Fibroblast of skin of right biceps (primary cell): ENCODE measurements at places on chromosomes 3 and 15.

DNA sequence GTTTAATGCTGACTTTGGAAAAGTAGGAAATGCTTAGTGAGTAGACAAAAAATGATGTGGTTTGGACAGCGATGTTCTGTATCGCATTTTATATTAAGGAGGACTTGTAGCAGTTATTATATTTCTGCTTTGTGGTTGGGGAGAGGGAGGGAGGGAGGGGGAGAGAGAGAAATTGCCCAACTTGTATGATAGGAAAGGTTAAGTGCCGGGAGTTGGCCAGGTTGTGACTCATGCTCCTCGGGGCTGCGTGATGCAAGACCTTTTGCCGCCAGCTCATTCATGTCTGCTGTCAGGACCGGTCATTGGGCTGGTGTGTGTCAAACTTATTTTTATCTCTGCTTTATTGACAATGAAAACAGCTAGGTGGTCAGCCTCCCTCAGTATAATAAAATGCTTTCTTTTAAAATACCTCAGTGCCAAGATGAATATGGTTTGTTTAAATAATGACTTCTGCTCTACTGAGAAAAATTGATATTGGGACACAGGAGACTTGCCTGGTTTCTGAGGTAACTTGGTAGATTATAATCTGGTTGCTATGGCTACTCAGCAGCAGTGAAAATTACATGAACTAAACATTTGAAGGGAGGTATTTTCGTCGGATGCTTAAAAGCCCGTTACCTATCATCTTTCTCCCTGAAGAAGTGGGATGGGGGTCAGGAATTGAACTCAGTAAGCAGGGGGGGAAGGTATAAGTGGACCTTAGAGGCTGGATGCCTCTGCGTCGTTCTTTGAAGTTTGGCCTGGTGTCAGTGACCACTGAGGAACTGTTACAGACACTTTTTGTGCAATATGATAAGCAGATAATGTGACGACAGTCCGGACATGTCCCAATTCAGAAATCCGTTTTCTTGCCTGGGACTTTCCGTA lies 90.7 kb downstream of the FNDC3B start:
- DNase-seq = peak; percentile 99

DNA sequence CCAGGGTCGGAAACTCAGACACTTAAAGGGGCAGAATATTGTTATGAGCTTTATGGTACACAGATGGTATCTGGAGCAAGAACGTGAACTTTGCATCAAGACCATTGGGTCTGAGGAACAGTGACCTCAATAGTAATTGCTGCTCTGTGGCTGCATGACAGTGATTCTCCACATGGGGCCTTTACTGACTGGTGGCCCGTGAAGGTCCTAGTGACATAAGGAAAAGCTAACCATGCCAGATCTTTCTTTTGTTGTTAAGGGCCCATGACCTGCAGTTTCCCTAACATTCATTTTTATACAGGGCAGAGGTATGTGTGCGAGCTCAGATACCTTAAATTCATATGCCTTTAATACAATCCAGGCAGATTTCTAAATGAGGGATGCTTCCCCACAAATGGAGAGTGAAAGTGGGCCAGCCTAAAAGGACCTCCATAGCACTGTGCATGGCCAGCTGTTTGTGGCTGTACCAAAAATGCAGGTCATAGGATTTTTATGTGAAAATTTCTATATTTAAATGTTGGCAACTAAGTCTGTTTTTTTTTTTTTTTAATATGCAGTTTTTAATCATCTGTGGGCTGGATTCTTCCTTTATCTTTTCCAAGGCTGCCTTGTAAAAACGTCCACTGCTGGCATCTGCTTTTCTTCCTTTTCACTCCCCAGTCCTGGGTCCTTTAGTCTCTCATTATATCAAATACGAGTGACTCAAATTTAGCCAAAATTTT lies 188.0 kb upstream of the IL12A start:
- no peak for DNase-seq

DNA sequence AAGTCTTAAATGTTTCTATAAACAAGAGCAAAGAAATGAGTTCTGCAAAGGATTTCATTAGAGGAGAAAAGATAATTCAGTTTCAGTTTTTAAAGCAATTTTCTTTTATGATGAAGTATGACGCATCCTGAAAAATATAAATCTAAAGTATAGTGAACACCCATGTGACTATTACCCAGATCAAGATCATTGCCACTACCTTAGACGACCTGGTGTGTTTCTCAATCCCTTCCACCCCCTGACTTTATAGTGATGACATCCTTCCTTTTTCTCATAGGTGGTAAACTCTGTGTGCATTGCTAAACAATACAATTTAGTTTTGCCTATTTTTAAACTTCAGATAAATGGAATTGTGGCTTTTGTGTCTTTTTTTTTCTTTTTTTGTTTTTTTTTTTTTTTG lies 8.4 kb downstream of the STT3B start:
- DNase-seq = no peak

GRCh38 chr3:78830470-78830869 lies 937.3 kb downstream of the ROBO1 start:
- DNase-seq = no peak

- DNase-seq = no peak
These were observed 21.4 kb downstream of the STAG1 start for GRCh38 chr3:136730595-136731273.

DNA sequence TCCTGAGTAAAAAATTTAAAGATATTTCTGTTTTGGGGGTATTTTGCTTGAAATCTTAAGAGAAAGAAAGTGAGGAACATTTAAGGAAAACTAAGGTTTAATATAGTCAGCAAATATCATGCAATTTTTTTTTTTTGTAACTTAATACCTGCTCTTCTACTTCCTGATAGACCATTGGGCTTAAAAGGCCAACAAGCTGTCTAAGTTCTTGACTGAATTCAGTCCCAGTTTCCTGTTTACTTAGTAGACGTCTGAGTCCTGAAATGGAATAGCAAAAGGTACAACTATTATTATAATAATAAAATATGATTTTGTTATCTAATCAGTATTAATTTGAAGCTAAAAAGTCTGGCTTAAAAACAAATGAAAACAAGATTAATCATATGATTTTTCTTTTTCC lies 37.9 kb downstream of the IQCB1 start:
- DNase-seq = no peak

DNA sequence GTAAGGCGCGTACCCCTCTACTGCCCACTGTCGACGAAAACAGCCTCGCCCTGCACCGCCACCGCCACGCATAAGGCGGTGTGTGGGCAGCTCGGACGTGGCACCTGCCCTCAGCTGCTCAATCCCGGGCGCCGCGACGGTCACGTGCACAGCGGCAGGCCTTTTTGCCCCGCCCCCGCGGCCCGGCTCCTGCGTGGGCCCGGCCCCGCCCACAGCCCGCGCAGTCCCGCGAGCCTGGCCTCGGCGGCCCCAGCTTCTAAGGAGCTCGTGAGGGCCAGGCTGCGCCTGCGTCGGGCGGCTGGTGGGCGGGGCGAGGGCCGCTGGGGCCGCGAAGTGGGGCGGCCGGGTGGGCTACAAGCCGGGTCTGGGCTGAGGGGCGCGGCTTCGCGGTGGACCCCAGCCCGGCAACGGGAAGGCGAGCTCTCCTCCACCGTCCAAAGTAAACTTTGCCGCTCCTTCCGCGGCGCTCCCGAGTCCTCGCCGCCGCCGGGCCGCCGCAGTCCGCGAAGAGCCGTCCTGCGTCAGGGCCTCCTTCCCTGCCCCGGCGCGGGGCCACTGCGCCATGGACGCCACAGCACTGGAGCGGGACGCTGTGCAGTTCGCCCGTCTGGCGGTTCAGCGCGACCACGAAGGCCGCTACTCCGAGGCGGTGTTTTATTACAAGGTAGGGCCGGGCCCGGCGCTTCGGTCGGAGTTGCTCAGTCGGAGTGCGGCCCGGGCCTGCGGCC lies at the start of gene CAPN7:
Gene CAPN7, plus strand, starts transcription at position 313 of the 728 bp plus-strand sequence. Its CDS starts 250 bp downstream, at position 563.
- DNase-seq = peak; percentile 93

- peak; percentile 67 for DNase-seq
These were observed 6.7 kb downstream of the EPHA3 start for GRCh38 chr3:89113893-89114840.

GRCh38 chr15:73564255-73564654 lies 68.9 kb downstream of the NPTN start:
- DNase-seq = peak; percentile 50

DNA sequence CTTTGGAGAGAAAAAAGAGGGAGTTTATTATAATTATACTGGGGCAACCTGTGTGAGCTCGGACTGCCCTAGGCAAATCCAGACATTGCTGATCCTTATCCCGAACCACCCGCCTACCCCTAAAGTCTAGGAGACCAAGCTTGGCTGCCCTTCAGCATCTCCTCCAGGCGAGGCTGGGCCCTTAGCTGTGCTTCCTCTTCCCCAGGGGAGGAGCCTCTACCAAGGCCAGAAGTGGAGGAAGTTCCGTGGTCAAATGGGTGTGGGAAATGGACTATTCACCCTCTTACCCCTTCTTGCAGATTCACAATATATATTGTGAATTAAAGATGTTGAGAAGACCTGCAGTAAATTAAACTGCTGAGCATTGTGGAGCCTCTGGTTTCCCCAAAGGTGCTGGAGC lies 158.3 kb upstream of the HES1 start:
- no peak for DNase-seq

DNA sequence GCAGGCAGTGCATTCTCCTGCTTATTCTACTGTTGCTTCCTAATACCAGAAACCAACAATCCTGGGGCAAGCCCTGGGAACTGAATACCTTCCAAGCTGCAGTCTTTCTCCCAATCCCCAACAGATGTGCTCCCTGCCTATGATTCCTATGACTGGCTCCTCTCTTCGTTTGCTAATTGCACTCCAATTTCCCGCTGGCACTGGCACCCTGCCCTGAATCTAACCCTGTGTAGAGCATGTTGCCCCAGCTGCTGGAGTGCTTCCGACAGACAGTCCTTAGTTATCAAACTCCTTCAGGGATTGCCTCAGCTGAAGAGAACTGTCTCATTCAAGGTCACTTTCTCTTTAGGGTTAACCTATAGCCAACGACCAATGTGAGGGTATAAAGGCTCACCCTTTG lies 214.1 kb downstream of the NECTIN3 start:
- no peak for DNase-seq

- DNase-seq = peak; percentile 79
These were observed 622.5 kb downstream of the TBL1XR1 start for GRCh38 chr3:176574786-176575185.

GRCh38 chr15:40845511-40846284 lies 1.9 kb downstream of the SPINT1 start:
- no peak for DNase-seq

DNA sequence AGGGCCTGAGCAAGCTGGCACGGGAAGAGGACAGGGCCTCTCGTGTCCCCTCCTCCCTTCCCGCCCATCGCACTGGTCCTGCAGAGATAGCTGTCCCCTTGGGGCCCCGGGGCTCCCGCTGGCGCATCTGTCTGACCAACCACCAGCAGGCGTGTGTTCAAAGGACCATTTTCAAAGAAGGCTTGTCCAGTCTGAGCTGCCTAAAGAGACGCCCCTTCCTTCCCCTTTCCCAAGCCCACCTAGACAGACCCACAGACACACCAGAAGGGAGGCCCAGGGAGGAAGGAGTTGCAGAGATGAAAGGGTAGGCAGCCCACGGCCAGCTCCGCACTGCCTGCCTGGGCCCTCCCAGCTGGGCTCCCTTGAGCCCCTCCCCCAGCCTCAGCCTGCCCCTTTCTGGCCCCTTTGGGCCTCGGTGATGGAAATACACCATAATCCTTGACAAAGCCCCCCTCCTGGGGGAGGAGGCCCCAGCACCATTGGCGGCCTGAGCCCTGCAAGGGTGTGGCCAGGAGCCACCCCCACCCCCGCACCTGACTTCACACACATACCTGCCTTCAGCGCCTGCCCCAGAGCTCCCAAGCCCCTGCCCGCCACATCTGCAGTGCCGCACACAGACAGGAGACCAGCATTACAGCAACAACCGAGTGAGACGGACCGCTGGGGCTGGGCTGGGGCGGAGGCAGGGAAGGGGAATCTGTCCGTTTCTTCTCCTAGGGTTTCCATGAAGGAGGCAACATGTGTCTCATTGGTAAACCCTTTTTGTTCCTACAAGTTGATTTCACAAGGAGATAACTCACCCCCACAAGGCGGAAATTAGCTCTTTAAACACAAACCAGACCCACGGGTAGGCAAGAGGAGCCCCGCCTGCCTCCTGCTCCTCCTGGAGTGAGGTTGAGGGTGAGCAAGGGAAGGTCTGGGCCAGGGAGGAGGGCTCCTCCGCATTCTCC lies at the start of gene STRA6:
Gene STRA6, minus strand, starts transcription at position 336 of the 950 bp plus-strand sequence. CDS start 520 bp downstream, outside the sequence.
- DNase-seq = peak; percentile 82

- no peak for DNase-seq
These were observed 23.0 kb upstream of the RETNLB start for GRCh38 chr3:108780235-108780634.

GRCh38 chr15:26630857-26631256 lies 142.0 kb downstream of the GABRB3 start:
- no peak for DNase-seq

GRCh38 chr15:80480909-80481308 lies 76.7 kb downstream of the ARNT2 start:
- DNase-seq = peak; percentile 99

- DNase-seq = no peak
These were observed 25.9 kb upstream of the SLC41A3 start for GRCh38 chr3:126109880-126110235.

DNA sequence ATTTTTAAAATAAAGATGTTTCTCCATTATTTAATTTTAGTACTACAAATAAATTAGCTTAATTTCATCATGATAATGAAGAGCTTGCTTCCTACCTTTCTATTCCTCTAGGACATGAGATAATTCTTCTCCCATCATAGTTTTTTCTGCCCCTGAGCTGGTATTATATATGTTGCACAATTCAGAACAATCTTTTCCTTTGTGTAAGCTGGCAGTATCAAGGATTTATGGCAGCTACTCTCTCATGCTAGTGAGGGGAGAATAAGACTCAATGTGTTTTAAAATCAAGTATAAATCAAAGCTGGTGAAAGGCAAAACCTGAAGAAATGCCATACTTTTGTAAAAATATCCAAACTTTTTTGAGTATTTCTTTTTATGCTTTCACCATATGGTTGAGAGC lies 1405.3 kb downstream of the SI start:
- DNase-seq = no peak

GRCh38 chr3:13727890-13728289 lies 152.0 kb downstream of the WNT7A start:
- DNase-seq = no peak

GRCh38 chr3:192835818-192836815 lies 81.5 kb downstream of the MB21D2 start:
- peak; percentile 84 for DNase-seq

DNA sequence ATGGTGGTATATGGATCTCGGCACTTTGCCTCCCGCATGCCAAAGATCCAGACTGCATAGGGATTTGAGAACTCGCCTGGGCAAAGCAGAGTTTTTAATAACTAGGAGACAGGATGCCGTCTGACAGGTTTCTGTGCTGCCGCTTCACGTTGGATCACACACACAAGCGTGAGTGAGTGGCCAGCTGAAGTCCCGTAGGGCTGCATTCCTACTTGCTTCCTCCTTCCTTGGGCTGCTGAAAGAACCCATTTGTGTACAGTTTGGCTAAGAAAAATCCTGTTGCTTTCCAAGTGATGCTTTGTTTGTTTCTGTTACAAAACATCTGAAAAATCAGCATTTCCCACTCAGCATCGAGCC lies 604.3 kb upstream of the CFAP20DC start:
- DNase-seq = peak; percentile 11

- no peak for DNase-seq
These were observed 104.2 kb downstream of the CORO2B start for GRCh38 chr15:68683026-68683425.
